ENCODE measurements at places on chromosomes 6 and 20.

DNA sequence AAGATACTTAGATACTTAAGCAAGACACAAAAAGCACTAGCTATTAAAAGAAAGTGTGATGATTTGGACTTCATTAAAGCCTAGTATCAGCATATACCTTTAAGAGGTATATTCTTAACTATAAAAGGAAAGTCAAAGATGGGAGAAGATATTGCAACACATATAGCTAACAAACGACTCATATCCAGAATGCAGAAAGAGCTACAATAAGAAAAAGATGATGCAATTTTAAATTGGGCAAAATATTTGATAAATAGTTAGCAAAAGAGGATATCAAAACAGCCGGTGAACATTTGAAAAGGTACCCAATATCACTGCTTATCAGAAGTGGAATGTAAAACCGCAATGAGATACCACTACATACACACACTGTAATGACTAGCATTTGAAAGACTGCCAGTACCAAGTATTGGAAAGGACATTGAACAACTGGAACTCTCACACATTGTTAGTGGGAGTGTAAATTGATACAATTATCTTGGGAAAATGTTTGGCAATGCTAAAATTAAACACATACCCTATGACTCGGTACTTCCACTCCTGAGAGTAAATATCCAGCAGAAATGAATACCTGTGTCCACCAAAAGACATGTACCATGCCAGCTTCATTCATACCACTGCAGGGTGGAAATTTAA is 25.7 kb downstream of the MUC22 start:
- no peak for DNase-seq

GRCh38 chr6:30918670-30919069 is 4.6 kb downstream of the VARS2 start:
- no peak for DNase-seq

DNA sequence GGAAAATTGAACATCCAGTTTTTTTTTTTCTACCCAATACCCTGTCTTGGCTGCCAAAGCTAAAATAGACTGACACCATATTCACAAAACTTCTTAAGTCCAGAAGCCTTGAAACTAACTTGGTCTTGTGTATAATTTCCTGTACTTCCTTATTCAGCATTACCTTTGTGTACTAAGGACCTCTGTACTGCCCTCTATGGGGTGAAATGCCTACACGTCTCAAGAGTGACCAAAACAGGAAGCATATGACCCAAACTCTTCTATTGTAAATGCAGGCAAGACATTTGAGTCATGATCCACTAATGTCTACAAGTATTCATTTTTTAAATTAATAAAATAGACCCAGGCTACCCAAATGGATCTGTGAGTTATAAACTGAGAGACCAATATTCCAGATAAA is 50.4 kb downstream of the HMGCLL1 start:
- DNase-seq: no peak

- no peak for DNase-seq
Measured at GRCh38 chr6:154499855-154500589, 10.5 kb downstream of the CNKSR3 start.
